ENCODE measurements at places on chromosomes 13 and 19.

DNA sequence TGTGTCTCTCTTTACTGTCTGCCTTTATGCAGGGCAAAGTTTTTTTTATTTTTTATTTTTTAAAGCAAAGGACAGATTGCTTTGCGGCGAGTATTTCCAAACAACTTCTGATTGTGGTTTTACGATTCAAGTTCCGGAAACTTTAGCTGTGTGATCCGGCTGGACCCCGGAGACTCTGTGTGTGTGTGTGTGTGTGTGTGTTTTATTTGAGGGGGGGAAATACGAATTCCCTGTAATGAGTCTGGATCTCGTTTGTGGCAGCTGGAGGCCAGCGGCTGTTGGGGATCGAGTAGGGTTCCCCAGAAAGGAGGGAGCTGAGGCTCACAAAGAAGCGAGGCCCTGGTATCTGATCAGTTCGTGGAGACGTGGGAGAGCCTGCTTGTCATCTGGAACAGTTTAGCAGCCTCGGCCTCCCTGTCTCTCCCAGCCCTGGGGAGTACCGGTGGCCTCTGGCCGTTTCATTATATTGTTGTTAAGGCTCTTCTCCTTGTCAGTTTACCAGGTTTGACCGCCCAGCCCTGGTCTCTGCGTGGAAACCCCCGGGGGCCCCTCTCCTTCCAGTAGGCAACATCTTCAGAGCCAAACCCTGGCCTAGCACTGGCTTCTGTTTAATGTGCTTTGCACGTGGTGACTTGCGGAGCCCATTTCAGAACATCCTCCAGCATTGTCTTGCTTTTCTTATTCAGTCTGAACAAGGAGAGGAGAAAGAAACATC lies 1.3 kb downstream of the FARP1 start:
- DNase-seq = no peak

DNA sequence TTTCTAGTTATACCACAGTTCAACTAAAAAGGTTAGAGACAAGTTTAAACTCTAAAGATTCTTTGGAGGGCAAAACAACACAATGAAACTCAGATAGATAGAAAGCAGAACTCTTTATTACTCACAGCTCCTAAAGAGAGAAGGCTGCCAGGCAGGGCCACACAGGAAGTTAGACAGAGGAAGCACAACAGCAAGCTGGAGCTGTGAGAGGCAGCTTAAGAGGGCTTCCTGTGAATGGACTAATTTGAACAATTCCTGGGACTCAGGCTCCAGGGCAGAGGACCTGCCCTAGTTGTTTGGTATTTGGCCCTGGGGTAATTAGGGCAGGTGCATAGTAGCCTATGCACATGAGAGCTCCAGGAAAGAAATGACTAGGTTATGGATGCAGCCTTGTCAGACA lies 803.6 kb downstream of the DIAPH3 start:
- no peak for DNase-seq

DNA sequence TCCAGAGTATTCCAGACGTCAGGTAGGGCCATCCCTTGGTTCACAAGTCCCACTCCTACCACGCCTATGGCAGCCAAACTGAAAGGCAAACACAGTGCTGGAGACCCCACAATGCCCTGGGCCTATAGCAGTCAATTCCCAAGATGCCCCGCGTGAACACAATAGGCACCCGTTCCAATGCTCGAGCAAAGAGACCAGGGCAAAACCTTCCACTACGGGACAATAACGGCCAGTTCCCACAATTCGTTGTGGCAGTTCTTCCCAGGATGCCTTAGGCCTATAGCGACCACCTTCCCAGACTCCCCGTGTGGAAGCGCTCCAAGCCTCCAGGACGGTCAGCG lies 538 bp downstream of the ZNF428 start:
- no peak for DNase-seq

- DNase-seq = no peak
These were observed 36.7 kb downstream of the CUL4A start for GRCh38 chr13:113245849-113246796.
